Testis (tissue), 5 donors: ENCODE measurements at places on chromosomes 6 and 20. TPM values are rescaled to one million over a fixed set of nuclear protein-coding genes. Genes with fewer than 3 reads are reported as not detected.

MYBL2 gene
- total RNA-seq = 32.9 TPM

PRPF6 gene
- 107 TPM for total RNA-seq

C6orf141 gene
- 58.4 TPM for total RNA-seq

KCNK16 gene
- total RNA-seq = not detected

- H3K27ac ChIP-seq = no peak overlapping the region
- DNase-seq = no peak
- H3K27me3 ChIP-seq = no peaks in the 10 kb centered on the region
- no peaks in the 10 kb centered on the region for H3K36me3 ChIP-seq
- H3K4me3 ChIP-seq = no peak overlapping the region
These were observed 92.7 kb upstream of the DTNBP1 start for GRCh38 chr6:15755526-15755925.

GRCh38 chr6:148611213-148611612, 135.6 kb upstream of the UST start:
- H3K27me3 ChIP-seq = no peaks in the 10 kb centered on the region
- no peak overlapping the region for H3K4me3 ChIP-seq
- no peaks in the 10 kb centered on the region for H3K4me1 ChIP-seq

DNA sequence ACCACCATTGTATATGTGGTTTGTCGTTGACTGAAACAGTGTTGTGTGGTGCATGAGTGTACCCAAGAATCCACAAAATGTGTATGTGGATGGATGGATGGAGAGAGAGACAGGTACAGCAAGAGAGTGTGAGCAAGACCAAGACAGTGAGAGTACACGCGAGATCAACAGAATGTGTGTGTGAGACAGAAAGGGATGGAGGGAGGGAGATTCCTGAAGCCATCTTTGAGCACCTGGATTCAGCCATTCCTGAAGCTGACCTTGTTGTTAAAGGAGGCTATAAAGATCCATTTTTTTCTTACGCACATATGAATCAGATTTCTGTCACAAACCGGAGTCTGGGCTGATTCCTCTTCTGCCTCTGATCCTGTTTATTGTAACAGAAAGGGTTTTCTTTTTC, 64.1 kb downstream of the TFAP2C start:
- no peaks in the 10 kb centered on the region for H3K36me3 ChIP-seq
- H3K27me3 ChIP-seq = no peaks in the 10 kb centered on the region
- no peak overlapping the region for H3K4me3 ChIP-seq
- H3K27ac ChIP-seq = no peak overlapping the region

DNA sequence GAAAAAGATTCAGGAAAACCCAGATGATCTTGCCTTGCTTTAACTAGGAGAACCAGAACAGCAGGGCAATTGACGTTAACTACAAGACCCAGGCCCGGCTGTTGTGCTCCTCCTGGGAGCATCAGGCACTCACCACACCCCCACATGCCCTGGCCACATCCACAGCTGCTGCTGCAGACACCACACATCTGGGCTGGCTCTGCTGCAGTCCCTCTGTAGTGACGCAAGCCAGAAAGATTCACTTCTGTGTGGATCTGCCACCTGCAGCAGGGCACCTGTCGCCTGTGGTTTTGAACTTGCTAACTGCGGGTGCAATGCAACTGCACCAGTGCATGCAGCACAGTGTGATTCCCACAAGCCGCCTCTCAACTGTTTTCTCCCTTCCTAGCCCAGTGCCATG, 228.8 kb downstream of the SYNDIG1 start:
- no peak overlapping the region for H3K4me3 ChIP-seq
- H3K27me3 ChIP-seq = no peaks in the 10 kb centered on the region
- DNase-seq = no peak
- peaks cover 14% of the 10 kb centered on the region for H3K4me1 ChIP-seq
- H3K36me3 ChIP-seq = no peaks in the 10 kb centered on the region

DNA sequence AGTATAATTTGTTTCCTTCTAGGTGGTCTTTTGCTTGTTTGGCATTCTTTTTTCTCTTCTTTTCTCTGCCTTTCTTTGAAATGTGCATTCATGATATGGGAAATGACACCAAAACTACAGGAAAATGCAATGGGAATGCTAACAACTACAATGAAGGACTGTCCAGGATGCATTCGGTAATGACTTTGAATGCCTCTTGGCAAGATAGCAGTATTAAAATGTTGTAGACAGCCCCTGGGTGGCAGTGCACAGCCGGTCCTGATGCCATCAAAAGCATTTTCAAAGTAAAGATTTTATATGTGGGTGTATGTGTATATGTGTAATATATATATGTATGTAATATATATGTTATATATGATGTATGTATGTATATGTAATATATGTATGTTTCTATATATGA, 218.8 kb upstream of the MMS22L start:
- no peak for DNase-seq
- no peaks in the 10 kb centered on the region for H3K27me3 ChIP-seq
- no peaks in the 10 kb centered on the region for H3K36me3 ChIP-seq
- H3K4me1 ChIP-seq = no peaks in the 10 kb centered on the region
- H3K27ac ChIP-seq = no peak overlapping the region

- no peaks in the 10 kb centered on the region for H3K4me1 ChIP-seq
- H3K27me3 ChIP-seq = no peaks in the 10 kb centered on the region
- H3K36me3 ChIP-seq = no peaks in the 10 kb centered on the region
- H3K4me3 ChIP-seq = no peak overlapping the region
- DNase-seq = no peak
- no peak overlapping the region for H3K27ac ChIP-seq
These were observed 571.0 kb downstream of the RNF144B start for GRCh38 chr6:18958146-18958545.

GRCh38 chr20:40931410-40932044, 97.1 kb upstream of the TOP1 start:
- H3K4me1 ChIP-seq = no peaks in the 10 kb centered on the region
- H3K27me3 ChIP-seq = no peaks in the 10 kb centered on the region
- no peak overlapping the region for H3K27ac ChIP-seq
- no peak for DNase-seq
